Activated T-cell treated with anti-CD3 and anti-CD28 coated beads for 24 hours (primary cell): ENCODE measurements at places on chromosomes 2 and 18.

DNA sequence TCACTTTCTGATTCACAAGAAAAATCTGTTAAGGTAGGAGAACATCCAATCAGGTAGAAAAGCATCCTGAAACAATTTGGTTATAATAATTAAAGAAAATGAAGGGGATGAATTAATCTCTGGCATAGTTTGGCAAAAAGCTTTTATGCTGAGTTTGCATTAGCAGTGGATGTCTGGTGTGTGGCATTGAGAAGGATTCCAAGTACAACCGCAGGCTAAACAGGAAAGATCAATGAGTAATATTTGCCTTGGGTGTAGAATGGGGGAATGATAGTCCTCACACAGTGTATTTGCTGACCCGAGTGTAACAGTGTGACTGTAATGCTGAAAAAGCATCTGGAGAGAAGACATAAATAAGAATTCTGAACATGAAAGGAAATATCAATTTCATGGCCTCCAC is 68.3 kb upstream of the SESTD1 start:
- DNase-seq, result no peak

GRCh38 chr2:150811259-150811855 is 323.9 kb upstream of the RND3 start:
- no peak for DNase-seq

DNA sequence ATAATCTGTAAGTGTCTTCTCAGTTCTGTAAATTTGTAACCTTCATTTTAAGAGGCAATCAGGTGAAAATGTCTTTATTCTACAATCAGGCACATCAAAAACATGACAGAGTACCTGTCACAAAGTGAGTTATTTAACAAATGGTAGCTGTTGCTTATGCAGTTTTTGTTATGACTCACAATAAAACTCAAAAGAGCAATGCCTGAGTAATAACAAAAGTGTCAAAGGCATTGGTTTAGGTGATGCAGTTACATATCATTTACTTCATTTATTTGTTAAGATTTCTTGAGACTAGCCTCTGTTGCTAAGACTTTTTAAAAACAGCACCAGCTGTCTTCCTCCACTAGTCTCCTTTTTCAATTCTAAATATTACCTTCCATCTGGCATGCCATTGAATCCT is 177.8 kb downstream of the KIAA1328 start:
- no peak for DNase-seq

DNA sequence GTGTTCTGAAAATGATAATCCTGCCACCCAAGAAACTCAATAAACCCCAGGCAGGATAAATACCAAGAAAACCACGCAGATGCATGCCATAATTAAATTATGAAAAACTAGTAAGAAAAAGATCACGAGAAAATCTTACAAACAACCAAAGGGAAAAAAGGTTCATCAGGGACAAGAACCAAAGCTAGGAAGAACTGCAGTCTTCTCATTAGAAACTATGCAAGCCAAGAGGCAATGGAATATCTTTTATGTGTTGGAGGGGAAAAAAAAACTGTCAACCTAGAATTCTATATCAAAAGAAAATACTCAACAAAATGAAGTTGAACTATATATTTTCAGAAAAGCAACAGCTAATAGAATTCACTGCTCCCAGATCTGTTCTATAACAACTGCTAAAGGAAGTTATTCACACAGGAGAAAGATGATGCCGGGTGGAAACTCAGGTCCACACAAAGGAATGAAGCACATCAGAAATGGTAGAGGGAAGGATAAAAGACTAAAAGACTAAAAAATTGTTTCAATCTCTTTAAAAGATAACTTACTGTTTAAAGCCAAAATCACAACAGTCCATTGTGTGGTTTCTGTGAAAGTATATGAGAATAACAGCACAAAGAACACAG is 55.0 kb downstream of the NDUFA10 start:
- no peak for DNase-seq

- DNase-seq, result no peak
Observed at GRCh38 chr2:215624423-215624829, 188.6 kb upstream of the FN1 start.

- no peak for DNase-seq
Observed at GRCh38 chr2:54176577-54176976, 61.2 kb downstream of the ACYP2 start.

DNA sequence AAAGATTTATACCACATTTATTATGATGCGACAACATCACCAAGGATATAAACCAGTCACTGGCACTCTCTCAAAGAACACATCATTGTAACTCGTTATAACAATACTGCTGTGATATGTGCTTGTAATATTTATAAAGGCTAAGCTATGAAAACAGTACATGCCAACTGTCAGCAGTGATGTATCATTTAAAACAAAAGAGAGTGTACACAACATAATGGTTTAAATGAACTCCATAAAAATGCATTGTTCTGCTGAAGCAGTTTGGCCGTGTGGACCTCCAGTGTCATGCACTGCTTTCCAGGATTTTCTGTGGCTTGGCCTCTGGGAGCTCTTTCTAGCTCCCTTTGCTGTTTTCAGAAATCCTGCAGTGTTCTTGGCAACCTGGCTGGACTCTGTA is 215.6 kb downstream of the MTX2 start:
- DNase-seq, result no peak

DNA sequence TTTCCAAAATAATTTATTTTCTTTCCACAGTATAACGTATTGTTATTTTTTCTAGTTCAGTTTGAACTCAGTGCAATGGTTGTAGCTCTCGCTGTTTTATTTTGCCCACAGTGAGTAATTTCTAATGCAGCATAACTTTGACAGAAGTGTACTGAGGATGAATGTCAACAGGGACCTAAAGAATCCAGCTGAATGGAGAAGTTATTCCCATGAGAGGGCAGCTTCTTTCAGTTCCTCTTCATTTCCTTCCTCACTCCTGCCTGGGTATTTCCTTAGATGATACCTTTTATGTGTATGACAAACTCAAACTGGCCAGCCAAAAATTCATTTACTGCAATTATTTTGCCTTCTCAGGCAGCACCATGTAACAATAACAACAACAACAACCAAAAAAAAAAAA is 1223.1 kb upstream of the ZEB2 start:
- no peak for DNase-seq

DNA sequence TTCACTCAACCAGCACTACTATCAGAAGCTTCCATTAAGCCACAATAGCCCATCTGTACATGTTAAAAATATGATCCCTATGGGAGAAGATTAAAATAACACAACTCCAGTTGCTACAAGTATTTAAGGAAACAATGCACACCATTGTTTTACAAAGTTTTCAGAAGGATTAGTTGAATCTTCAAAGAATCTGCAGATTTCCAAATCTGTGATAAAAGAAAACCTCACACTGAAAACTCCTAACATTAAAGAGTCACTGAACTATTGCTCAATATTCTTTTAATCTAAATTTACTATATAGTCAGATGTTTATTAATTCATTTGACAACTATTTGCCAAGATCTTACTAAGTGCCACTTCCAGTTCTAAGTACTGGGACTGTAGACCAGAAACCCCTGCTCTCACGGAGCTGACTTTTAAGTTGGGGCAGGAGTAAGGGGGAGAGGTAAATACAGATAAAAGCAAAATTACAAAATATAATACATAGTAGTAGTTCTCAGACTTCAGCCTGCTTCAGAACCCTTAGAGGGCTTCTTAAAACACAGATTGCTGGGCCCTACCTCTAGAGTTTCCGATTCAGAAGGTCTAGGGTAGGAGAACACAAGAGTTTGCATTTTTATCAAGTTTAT is 94.4 kb downstream of the STK39 start:
- no peak for DNase-seq

- no peak for DNase-seq
Observed at GRCh38 chr2:75079575-75079974, 119.7 kb downstream of the TACR1 start.

GRCh38 chr2:227460070-227460485 is 11.9 kb upstream of the AGFG1 start:
- DNase-seq, result peak; percentile 68

DNA sequence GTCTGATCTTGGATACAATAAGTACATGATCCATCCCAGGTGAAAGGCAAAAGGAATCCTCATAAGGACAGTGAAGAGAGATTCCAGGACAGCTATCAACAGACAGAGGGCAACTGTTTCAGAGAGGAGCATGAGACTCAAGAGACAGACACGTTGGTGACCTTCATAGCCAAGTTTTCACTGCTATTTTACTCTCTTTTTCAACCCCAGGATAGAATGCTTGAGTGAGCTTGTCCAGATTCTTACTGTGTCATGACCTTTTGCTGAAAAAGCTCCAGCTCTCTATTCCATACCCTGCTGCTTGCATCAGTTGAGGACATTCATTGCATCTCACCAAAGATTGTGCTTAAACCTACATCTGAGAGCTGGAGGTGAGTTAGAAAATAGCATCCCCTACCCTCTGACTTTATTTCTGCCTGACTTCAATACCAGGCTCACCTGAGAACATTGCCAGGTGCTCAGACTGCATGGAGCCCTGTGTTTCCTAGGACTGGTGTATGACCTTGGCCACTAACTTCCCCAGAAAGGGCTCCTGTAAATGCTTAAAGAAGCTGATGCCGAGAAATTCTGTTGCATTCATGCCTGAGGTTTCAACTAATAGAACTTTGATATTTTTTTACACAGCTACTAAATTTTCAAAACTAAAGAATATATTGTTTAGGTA is 70.4 kb upstream of the TMEM17 start:
- DNase-seq, result no peak

GRCh38 chr2:60353406-60353800 is 200.1 kb downstream of the BCL11A start:
- DNase-seq, result no peak

DNA sequence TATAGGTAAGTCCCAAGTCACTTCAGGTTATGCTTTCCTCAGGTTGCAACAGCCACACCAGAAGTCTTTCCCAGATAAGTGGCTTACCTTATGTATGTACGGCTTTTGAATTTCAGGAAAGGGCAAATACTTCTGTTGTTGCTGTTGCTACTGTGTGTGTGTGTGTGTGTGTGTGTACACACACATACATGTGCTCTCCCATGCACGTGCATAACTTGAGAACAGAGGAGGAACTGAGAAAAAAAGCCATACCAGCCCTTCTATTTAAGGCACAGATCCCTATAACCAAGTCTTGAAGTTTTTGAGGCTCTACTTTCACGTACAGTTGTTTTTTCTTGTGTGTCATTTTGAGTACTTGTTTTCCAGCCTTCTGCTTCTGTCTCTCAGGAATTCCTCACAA is 62.4 kb downstream of the WDPCP start:
- DNase-seq, result no peak

- no peak for DNase-seq
Observed at GRCh38 chr2:99470957-99471356, 18.9 kb downstream of the REV1 start.

GRCh38 chr2:166148500-166149400 is 20.9 kb upstream of the SCN1A start:
- no peak for DNase-seq

DNA sequence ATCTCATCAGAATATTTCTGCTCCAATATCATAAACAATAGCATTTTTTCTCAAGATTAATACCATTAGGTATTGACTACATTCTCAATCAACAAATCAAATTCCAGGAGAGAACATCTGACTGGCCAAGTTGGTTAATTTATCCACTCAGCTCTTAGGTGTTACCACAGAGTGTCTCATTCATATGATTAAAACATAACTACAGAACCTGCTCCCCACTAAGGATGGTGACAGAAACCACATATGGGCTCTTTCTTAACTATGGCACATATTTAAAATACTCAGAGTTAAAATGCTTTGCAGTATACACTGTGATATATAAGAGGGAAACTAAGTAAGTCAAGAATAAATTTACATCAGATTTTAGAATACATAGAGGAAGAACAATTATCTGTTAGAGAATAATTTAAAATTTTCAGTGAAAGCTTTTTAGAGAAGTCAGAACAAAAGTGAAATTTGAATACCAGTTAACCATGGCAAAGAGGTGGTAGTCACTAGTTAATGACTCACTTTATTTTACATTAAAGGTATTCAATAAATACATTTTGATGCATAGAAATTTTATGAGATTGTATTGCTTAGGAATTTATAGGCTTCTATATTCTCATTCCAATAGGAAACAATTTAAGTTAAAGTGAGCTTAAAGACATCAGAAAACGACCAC is 1120.8 kb upstream of the TMEFF2 start:
- DNase-seq, result no peak

GRCh38 chr2:70094978-70095719 is 7.9 kb downstream of the PCBP1 start:
- DNase-seq, result peak; percentile 43

DNA sequence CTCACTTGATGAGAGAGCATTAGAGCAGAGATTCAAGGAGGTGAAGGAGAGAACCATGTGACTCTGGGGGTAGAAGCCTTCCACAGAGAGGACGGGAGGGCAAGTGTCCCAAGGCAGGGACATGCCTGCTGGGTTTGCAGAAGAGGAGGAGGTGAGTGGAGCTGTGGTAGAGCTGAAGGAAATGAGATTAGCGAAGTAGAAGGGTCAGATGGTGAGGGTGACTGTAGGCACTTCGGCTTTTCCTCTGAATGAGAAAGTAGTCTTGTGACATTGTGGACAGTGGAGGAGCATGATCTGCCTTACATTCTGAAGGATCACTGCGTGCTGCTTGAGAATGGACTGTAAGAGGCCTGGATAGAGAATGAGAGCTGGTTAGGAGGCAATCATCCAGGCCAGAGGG is 126.0 kb downstream of the NXPH2 start:
- no peak for DNase-seq

DNA sequence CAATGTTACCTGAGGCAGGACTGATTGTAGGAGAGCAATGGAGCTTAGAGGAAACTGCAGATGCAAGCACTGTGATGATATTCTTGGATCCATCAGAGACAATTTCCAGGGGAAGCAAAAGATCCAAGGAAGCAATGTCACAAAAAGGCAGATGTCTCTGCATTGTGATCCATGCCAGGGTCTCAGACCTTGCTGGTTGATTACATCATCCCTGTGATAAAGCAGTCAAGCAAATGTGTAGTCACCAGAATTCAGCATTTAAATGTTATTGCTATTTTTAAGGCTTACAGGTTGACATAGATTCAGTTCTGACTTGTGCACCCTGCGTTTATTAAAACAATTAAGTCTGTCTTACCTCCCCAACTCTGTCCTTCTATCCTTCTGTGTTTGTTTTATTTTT is 56.8 kb upstream of the CCDC85A start:
- no peak for DNase-seq

GRCh38 chr2:26011609-26011989 is 22.3 kb upstream of the RAB10 start:
- DNase-seq, result no peak

DNA sequence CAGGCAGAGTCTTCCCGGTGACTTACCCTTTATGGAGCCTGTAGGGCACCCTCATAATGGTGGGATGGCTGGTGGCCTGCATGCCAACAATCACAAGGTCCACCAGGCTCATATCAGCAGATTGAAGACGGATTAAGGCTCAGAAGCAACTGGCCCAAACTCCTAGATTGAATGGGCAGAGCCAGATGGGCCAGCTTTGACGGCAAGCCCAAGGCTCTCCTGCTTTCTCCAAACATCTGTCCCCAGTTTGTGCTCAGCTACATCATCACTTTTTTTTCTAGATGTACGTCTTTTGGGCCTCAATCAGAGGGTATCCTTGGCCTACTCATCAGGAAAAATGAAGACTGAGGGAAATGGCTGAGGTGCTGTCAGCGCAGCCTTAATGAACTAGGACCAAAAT is 114.6 kb downstream of the VIT start:
- DNase-seq, result no peak
